ENCODE measurements at places on chromosomes 3 and 15.

DNA sequence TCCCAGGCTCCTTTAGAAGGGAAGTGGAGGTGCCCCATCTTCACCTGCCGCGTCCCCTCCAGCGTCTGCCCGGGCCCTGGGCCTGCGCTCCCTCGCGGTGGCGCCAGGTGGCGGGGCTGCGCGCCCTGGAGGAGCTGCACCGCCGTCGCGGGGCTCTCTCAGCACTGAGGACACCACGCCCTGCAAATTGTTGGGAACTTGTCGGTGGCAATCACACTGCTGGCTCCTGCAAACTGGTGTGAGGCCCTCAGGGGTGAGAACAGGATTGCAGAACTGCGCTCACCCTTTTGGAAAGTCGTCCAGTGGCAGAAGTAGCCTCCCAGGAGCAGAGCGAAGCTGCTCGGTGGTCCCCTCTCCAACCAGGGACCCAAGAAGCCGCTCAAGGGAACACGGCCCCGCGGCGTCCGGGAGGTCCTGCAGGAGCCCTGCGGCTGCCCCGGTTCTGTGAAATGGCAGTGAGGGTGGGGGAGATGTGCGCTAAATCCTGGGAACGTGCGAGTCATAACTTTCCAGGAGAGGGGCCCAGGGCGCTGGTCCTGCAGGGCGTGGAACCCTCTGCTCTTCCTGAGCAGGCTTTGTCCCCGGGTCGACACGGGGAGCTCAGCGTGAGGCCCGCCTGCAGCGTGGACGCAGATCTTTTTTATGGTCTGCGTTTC lies 995 bp upstream of the LRRK1 start:
- peak; percentile 10 for DNase-seq

GRCh38 chr3:126782536-126782935 lies 78.5 kb downstream of the CHCHD6 start:
- no peak for DNase-seq

GRCh38 chr3:150887031-150887430 lies 18.2 kb downstream of the MINDY4B start:
- DNase-seq: no peak

GRCh38 chr3:14398797-14399106 lies 3.7 kb upstream of the SLC6A6 start:
- DNase-seq: no peak
